ENCODE measurements at places on chromosomes 6 and 20.

DNA sequence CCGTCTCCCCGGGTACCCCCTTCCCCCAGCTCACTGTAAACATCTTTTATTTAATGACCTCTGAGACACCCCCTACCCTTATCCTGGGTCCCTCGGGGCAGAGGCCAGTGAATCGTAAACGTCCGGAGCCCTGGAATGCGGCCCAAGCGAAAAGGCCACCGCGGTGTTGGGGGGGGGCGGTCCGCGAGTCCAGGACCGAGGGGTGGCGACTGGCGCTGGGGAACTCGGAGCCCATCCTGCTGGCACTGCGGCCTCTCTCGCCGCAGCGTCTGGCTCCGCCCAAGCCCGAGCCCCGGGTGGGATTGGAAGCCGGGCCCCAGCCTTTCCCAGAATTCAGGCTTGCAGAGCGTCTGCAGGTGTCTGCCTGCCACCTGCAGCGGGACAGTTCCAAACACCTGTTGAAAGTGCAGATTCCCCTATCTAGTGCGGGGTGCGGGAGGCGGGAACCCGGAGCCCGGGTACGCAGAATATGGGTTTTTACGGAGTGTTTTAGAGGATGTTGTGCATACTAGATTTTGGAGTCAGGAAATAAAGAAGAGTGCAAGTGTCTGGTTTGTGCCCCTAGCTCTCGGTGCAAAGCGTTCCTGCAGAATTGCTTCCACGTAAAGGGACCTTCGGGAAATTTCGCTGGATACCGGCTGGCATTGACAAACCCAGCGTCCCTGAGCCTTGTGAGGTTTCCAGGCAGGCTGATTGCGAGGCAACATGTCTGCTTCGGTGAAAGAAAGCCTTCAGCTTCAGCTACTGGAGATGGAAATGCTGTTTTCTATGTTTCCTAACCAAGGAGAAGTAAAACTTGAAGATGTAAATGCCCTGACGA is 800 bp downstream of the RWDD2A start:
- peak; percentile 37 for DNase-seq

GRCh38 chr20:44051661-44052000 is 135.4 kb downstream of the JPH2 start:
- DNase-seq: no peak

DNA sequence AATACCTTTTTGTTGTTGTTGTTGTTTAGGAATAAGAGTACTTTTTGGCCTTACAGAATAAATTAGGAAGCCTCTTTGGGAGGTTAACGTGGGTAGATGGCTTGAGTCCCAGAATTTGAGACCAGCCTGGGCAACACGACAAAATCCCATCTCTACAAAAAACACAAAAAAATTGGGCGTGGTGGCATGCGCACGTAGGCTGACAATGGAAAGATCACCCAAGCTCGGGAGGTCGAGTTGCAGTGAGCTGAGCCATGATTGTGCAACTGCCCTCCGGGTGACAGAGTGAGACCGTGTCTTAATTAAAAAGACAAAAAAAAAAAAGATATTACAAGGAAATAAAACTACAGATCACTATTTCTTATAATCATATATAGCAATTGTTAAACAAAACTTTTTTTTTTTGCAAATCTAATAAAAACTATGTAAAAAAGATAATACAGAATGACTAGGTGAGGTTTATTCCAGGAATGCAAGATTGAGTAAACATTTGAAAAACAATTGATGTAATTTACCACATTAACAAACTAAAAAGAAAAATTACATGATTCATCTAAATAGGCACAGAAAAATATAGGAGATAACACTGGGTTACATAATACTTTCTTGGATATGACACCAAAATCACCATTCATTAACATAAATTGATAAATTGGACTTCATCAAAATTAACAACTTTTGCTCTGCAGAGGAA is 43.6 kb upstream of the ASCC3 start:
- no peak for DNase-seq

- no peak for DNase-seq
Measured at GRCh38 chr6:56525974-56526789, 116.5 kb downstream of the DST start.

DNA sequence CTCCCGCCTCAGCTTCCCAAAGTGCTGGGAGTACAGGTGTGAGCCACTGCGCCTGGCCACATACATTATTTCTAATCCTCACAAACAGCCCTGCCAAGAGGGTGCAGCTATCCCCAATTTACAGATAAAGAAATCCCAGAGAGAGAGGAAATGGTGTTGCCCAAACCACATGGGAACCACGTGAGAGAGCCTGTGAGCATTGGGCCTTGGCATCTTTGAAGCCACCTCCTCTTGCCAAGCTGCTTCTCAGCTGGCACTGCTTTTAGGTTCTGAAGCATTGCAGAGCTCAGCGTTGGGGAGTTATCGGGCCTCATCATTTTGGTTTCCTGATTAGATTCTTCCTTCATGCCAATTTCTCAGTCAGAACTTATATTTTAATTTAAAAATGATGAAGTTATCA is 80.3 kb downstream of the CTNNBL1 start:
- DNase-seq: no peak

All from heart right ventricle (tissue), 16 donors.